Inflammatory macrophage (primary cell): ENCODE measurements at places on chromosomes 12 and 14.

GRCh38 chr12:108589028-108589839, 8.7 kb downstream of the TMEM119 start:
- no peak for DNase-seq

DNA sequence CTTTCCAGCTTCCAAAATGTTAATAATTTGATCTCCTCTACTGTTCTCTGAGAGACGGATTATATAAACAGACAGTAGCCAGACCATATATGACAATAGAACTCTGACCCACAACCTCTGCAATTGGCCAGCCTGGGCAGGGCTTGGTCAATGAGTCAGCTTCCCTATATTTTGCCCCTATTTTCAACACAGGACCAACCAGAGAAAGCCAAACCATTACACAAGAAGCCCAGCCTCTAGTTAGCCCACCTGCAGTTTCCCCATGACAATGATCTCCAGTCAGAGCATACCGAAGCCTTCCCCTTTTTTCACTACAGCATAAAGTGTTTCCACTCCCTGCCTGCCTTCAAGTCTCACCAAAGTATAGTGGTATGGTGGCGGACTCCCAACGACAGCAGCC, 7.6 kb upstream of the EXD2 start:
- peak; percentile 87 for DNase-seq

DNA sequence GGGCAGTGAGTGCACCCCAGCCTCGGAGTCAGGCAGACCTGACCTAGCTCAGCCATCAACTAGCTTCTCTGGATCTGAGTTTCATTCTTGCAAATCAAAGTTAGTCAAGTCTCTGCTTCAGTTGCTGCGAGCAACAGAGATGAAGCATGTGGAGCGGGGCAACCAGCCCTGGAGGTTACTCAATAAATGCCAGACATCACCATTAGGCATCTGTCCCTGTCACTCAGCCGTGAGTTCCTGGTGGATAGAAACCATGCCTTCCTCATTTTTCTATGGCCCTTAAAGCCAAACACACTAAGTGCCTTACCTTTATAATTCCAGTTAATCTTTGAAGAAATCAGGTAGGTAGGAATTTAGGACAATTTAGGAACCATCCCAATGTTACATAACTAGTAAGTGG, 19.3 kb downstream of the RFX4 start:
- no peak for DNase-seq

DNA sequence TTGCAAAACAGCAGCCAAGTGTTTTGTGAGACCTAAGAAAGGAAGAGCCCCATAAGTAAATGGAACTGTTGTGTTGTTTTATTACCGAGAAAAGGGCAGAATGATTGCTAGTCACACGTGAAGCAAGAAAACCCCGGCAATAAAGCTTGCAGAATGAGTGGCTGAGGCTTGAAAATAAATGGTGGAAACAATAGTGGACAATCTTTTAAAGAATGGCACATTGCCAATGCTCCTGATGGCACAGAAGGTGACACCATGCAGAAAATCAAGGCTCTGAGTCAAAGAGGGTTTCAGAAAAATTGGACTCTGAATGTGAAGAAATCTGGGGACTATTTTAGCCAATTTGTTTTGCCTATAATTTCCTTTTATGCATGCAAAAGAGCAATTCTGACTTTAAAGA, 4.0 kb upstream of the AQP2 start:
- no peak for DNase-seq

DNA sequence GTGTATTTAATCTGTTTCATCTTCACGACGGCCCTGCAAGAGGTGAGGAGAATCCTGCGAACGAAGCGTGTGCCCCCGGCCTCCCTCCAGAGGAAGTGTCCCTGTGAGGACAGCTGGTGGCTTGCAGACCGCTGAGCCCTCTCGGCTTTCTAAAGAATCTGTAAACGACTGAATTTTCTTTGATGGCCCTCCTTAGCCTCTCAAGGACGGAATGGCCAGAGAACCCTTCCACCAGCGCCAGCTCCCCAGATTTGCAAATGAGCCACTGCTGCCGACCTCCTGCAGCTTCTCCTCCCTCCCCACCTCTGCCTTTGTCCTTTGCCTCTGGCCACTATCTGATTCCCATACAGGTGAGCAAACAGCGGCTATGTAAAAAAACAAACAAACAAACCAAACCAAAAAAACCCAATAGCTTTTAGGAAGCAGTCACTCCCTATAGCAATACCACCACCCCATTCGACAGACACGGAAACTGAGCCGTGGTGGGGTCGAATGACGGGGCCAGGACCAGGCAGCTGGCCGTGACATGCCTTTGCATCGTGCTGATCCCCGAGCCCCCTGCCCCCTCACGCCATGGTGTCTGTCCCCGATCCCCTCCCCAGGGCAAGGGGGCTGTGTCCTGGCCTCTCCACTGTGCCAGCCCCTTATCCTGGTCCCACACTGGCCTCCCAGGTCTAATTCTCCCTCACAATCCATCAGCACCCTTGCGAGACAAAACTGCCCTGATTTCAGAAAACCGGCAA, 23.6 kb downstream of the RFLNA start:
- DNase-seq = no peak

DNA sequence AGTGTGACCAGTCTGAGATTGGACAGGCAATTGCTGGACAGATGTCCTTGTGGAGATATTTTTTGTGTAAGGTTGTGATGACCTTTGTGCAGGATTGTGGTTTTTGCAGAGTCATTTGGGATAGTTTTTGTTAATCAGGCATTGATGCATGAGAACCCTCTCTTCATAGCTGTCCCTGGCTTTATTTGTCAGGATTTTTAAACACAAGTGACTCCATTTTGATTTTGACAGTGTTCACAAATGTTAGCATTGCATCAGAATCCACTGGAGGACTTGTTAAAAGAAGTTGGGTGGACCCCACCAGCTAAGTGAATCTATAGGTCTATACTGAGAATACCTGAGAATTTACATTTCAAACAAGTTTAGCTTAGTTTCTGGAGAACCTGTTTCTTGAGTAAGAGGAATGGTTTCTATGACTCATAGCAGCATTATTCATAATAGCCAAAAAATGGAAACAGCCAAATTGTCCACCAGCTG, 11.8 kb downstream of the FNTB start:
- no peak for DNase-seq

GRCh38 chr12:1170411-1170810, 179.4 kb downstream of the ERC1 start:
- DNase-seq = no peak
